ENCODE measurements at places on chromosomes 16 and 17.
A peak's percentile ranks its signal among the peaks of the same experiment; 100 is the strongest.

GRCh38 chr16:31157136-31157535 is 7.3 kb upstream of the PRSS36 start:
- no peak for DNase-seq

DNA sequence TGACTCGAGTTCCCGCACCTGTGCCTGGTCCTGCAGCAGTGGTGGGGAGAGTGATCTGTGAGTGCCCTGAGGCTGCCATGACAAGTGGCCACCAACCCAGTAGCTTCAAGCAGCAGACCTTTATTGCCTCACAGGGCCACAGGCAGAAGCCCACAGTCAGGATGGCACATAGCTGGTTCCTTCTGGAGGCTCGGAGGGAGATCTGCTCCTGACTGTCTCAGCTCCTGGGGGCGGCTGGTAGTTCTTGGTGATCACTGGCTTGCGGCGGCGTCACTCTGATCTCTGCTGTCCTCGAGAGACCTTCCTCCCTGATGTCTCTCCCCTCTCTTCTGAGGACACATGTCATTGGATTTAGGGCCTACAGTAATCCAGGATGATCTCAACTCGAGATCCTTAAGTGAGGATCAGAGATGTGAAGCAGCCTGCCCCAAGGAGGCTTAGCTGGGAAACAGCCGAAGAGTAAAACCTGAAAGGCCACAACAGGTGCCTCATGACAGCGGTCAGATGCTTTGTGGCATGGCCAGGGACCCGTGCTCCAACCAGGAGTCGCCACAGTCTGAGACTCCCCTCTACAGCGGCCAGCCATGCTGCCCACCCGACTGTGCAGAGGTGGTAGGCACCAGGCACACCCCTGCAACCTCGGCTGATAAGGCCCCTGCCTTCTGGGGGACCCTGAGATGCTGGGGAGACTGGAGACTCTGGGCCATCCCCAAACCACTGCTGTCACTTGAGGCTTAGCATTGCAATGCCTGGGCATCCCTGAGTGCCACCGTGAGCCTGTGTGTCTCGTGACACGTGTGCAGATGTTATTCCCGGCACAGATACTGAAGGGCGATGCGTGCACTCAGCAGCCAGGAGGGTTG is 30.0 kb upstream of the SLC38A10 start:
- no peak for DNase-seq

- DNase-seq, result no peak
Observed at GRCh38 chr17:63950940-63951907, 19.1 kb upstream of the CD79B start.

DNA sequence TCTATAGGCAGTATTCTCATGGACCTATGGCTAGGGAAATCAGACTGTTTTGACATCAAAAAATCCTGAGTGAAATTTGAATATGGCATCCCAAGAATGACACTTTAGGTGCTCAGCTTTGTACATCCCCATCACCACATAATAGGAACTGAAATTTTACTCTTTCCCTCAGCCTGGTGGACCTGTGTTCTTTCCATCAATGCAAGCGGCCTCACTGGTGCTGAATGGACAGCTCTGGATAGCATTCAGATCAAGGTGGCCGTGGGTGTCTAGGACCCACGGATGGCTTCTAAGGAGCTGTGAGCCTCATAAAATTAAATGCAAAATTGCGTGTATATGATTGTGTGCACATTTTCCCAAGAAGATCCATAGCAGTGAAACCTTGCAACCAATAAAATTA is 152.6 kb downstream of the MAP2K6 start:
- no peak for DNase-seq

GRCh38 chr16:89050868-89051311 is 42.8 kb upstream of the ACSF3 start:
- no peak for DNase-seq

DNA sequence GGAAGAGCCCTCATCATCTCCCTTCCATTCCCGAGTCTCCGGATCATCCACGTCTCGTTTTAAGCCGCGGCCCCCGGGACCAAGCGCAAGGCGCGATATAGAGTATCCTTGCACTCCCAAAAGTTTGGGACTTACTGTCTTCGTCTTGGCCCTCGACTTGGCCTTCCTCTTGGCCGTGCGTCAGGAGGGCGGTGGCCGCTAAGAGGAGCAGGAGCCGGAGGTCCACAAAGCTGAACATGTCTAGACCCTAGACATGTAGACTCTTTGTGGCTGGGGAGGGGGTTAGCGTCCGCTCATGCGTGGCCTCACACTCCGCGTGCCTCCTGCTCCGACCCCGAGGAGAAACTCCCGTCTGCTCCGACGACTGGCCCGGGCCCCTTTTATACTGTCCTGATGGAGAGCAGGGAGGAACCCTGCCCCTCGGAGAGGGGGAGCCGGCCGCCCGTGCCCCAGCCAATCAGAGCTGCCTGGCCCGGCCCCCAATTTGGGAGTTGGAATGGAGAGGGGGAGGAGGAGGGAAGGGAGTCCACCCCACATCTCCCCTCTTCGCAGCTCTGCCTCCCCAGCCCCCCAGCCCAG is at the start of gene COL1A1:
Gene COL1A1, minus strand, starts transcription at position 356 of the 579 bp plus-strand sequence. Its CDS starts 118 bp downstream, at position 238.
- peak; percentile 77 for DNase-seq

DNA sequence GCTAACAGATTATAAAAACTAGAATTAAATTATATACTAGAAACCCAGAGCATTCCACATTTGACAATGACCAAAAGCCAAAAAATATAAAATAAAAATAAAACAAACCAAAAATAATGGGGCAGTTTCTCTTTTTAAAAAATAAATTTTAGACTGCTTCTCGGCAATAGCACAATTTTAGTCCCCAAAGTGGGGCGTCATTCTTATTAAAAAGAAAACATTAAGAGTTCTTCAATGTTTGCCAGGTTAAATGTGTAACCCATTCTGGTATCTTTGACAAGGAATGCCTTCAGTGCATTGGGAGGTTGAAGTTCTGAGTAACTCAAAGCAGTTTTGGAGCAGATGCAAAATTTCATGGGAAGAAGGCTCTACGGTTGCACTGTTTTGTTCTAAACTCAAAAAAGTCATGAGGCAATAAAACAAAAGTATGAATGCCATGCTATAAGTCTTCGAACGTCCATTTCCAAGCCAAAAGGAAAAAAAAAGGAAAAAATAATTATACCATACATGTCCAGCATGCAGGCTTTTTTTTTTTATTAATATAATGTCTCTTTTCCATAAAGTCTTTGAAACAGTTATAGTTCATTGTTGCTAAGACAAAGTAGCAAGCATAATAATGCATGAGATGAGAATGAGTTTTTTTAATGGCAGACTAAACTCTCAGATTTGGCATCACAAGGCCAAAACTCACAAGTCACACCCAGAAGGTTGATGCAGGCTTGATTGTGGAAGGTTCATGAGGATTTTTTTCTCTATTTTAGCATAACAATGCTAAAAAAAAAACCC is 3.1 kb downstream of the MAF start:
- no peak for DNase-seq

DNA sequence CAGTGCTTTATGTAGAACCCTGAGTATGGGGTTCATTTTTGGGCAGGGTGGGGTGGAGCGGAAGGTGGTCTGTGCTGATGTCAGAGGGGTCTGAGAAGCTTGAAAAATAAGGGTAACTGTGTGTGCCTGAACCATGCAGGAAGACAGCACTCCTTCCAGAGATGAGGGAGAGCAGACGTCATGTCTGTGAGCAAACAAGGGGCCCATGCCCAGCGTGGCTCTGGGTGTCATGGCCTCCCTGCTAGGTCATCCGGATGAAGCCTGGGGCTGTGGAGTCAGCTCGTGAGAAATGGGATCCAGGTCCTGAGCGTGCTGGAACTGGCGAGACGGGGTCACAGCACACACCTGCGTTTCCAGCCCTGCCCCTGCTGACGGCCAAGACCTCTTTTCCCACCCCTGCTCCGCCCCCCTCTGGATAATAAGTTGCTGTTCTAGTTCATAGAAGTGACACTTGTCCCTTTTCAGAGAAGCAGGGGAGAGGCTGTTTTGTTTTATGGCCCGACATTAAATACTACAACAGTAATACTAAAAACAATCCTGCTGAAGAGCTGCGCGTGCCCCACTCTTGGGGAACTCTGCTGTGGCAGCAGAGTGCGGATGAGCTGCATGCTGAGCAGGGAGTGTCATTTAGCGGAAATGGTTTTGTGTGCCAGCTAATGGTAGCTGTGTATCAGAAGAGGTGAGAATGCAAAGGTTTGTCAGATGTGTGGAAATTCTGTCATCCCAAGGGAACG is 92.6 kb downstream of the RPTOR start:
- DNase-seq, result no peak

- no peak for DNase-seq
Observed at GRCh38 chr16:55703003-55704001, 47.5 kb downstream of the SLC6A2 start.

DNA sequence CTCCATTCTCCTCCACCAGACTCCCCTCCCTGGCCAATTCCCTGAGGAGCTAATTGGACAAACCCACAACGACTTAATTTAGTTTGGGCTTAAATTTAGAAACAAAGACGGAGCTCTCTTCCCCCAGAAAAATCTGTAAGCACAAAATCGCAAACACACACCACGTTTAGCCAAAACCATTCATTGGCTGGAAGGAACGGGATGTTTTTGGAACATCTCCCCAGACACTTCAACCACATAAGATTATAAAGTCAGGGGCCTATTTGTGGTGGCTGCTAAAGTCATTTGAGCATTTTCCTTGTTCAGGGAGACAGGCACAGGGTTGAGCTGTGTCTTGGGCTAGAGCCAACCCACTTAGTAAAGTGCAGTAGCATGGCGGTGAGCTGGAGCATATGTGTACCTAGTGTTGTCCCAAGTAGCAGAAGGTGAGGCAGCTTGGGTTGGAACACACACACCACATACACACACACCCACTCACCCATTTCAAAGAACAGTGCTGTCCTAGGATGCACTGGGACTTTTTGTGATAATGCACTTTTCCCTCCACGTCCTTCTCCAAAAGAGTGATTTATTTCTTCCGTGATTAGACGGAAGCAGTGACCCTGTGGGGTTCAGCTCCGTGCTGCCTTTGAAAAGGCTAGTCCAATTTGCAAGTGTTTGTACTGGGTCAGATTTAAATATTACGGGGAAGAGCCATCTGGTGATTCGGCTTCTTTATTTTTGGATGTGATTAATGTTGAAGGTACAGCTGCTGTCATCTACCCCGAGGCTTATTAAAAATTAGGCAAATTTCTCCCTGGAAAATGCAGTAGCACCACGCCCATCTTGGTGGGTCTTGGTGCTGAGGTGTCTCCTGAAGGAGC is 32.2 kb downstream of the ELAC2 start:
- DNase-seq, result no peak

GRCh38 chr16:59404509-59404908 is 670.4 kb upstream of the GOT2 start:
- DNase-seq, result no peak

GRCh38 chr17:49496183-49496866 is 1.2 kb downstream of the NGFR start:
- DNase-seq, result peak; percentile 87
